Right atrium auricular region (tissue), 2 donors: ENCODE measurements at places on chromosomes 5 and 9. TPM values are rescaled to one million over a fixed set of nuclear protein-coding genes. Genes with fewer than 3 reads are reported as not detected.
A peak's percentile ranks its signal among the peaks of the same experiment; 100 is the strongest.

CDH18 gene
- not detected for total RNA-seq

PIP5K1B gene
- total RNA-seq: 18.4 TPM

DNA sequence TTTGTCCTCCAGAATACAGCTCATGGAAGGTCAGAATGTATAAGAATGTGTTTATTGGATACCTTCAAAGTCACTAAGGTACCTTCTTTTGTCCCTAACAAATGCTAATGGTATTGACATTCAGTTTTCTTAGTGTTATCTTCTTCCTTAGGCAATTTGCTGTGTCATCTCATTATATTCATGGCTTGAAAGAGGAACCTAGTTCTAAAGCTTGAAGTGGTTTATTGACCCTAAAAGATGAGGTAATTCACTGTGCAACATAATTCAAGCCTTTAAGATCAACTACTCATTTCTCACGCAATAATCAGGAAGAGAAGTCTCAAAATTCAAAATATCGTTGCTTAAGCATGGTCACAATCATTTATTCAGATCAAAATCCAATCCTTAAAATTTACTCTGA is 342.7 kb upstream of the RIOK2 start:
- no peaks in the 10 kb centered on the region for H3K36me3 ChIP-seq
- no peak overlapping the region for H3K27ac ChIP-seq
- no peak overlapping the region for H3K4me3 ChIP-seq
- DNase-seq: no peak
- H3K27me3 ChIP-seq: no peaks in the 10 kb centered on the region

DNA sequence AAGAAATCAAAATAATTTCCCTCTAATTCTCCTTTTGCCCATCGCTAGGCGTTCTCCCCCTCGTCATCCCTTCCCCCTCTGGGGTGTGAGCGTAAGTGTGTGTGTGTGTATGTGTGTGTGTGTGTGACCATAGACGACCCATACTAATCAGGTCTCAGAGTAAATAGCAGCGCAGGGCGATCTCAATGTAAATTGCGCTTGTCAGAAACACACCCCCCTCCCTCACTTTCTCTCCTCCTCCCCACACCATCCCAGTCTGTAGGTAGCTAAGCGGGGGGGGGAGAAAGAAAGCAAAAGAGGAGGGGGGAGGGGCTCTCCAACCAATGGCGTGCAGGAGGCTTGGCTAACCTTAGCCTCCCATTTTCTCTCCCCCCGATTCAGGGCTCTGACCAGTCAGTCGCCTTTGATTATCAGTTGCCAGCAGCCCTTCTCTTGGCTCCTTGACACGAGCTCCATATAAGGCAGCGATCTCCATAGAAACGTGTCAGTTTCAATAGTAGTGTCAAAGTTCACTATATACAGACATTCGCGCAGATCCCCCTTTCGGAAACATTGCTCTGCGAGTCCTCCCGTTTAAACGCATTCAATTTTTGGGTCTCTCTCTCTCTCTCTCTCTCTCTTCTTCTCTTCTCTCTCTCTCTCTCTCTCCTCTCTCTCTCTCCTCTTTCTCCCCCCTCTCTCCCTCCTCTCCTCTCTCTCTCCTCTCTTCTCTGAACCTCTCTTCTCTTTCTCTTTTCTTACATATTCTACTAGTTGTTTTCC is at the start of gene NR2F1:
Gene NR2F1 (plus strand): TSS at position 546 of the 762 bp plus-strand sequence. CDS start 1,802 bp downstream, outside the sequence.
- H3K27me3 ChIP-seq: no peaks in the 10 kb centered on the region
- H3K36me3 ChIP-seq: no peaks in the 10 kb centered on the region
- H3K4me1 ChIP-seq: no peaks in the 10 kb centered on the region
- peak; percentile 85 for DNase-seq
- peak within 1 kb of the TSS; percentile 66 for H3K4me3 ChIP-seq
- H3K27ac ChIP-seq: peak within 1 kb of the TSS; percentile 76

GRCh38 chr5:178286226-178287090 is 53.9 kb upstream of the PHYKPL start:
- no peak overlapping the region for H3K4me3 ChIP-seq
- no peaks in the 10 kb centered on the region for H3K36me3 ChIP-seq
- peaks cover 30% of the 10 kb centered on the region for H3K4me1 ChIP-seq
- no peak overlapping the region for H3K27ac ChIP-seq
- no peaks in the 10 kb centered on the region for H3K27me3 ChIP-seq

ENTPD2 gene
- 0.67 TPM for total RNA-seq

DNA sequence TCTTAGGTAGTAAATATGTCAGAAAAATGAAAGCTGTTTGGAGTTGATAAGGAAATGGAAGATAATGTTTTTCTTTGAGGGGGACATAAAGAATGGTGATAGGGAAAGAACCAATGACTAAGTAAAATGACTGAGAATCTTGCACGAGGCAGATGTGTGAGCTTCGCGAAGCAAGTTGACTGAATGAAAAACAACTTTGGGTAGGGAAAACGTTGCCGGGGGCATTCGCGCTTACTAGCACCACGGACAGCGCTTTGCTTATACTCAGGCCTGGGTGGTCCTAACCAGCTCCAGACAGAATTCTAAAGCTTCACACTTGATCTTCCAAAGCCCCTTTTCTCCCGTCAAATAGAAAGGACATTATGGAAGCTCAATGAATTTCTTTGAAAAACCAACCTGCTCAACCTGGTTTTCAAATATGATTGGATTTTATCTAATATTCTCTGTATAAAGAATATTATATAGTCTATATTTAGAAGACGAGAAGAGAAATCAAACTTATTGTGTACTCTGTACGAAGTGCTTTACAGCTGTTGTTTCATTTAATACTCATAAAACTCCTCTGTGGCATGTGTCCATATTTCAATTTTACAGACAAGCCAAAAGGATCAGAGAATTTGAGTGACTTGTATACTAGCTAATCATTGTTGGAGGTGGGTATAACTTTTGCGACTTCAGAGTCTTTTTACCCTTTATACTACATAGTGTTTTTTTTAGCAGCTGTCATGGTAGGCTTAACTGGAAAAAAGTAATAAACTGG is 1.9 kb upstream of the CDKN2B start:
- H3K27ac ChIP-seq: no peak overlapping the region
- H3K4me3 ChIP-seq: no peak overlapping the region
- no peak for DNase-seq

DNA sequence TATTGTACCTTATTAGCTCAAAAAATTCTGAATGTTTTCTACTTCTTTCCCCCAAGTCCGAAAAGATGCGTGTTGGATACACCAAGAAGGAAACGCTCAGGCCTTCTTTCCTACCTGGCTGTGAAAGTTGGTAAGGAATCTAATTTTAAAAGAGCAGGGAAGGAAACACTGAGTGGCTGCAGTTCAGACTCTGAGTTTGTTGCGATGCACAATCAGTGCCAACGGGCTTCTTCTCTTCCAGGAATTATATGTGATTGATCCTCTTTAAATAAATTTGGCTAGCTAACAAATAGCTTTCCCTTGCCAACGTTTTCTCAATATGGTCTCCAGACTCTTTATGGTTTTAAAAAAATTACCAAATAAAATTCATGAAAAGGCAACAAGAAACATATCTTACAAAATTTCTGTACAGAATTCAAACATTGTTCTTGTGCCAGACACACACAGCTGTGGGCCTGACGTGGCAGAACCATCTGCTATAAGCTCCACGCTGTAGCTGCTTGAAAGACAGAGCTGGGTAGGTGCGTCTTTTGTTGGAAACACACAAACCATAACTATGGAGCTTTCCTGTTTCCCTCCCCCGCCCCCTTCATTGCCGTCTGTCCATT is 493.1 kb downstream of the ZNF608 start:
- H3K4me3 ChIP-seq: no peak overlapping the region
- no peak for DNase-seq
- H3K4me1 ChIP-seq: no peaks in the 10 kb centered on the region
- no peaks in the 10 kb centered on the region for H3K27me3 ChIP-seq
- no peak overlapping the region for H3K27ac ChIP-seq

CACNA1B gene
- total RNA-seq: 0.41 TPM

DNA sequence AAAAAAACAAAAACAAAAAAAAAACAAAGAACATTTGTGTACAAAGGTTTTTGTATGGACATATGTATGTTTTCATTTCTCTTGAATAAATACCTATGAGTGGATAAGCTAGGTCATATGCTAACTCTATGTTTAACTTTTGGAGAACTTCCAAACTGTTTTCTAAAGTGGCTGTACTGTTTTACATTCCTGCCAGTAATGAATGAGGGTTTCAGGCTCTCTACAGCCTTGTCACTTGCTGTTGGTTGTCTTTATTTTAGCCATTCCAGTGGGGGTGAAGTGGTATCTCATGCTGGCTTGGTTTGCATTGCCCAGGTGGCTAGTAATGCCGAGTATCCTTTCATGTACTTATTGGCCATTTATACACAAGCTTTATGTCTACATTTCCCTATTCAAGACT is 9.1 kb upstream of the TRIO start:
- H3K27me3 ChIP-seq: no peaks in the 10 kb centered on the region
- no peaks in the 10 kb centered on the region for H3K36me3 ChIP-seq
- no peak overlapping the region for H3K4me3 ChIP-seq
- H3K4me1 ChIP-seq: no peaks in the 10 kb centered on the region
- no peak for DNase-seq

DNA sequence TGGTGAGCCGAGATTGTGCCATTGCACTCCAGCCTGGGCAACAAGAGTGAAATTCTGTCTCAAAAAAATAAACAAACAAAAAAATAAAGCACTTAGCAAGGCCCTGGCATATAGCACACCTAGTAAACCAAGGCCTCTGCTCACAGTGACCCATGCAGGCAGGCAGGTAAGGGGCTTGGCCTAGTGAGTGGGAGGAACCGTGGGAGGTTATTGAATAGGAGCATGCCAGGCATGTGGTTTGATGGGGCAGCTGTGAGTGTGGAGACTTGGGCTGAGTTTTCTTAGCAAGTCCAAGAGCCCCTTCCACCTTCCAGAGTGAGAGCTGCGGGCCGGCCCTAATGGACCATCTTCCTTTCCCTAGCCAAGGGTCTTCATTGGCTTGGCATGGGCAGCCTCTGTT is 4.5 kb upstream of the NDST1 start:
- DNase-seq: no peak
- no peaks in the 10 kb centered on the region for H3K4me1 ChIP-seq
- H3K4me3 ChIP-seq: no peak overlapping the region
- no peaks in the 10 kb centered on the region for H3K27me3 ChIP-seq
- H3K27ac ChIP-seq: peak overlapping the region; percentile 85

- no peaks in the 10 kb centered on the region for H3K4me1 ChIP-seq
- H3K36me3 ChIP-seq: no peaks in the 10 kb centered on the region
- no peak overlapping the region for H3K4me3 ChIP-seq
- H3K27ac ChIP-seq: no peak overlapping the region
- no peak for DNase-seq
- no peaks in the 10 kb centered on the region for H3K27me3 ChIP-seq
These were observed 37.3 kb upstream of the WWC1 start for GRCh38 chr5:168254013-168254693.

SELENOP gene
- total RNA-seq: 213 TPM

DNA sequence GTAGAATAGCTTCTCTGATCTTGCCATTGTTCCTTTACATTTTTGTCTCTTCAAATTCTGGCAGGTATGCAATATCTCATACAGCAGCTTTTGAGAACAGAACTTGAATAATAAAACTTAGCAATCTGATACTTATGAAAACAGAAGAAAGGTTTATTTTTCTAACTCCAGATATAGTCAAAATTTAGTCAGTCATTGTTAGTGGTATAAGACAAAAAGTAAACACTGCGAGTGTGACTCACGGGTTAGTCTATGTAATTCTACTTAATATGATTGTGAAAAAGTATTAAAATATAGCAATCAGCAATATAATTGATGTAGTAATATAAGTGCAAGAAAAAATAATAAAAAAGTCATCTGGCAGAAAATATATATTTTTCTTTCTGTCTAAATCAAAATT is 910.4 kb downstream of the DNAH5 start:
- no peaks in the 10 kb centered on the region for H3K36me3 ChIP-seq
- no peak overlapping the region for H3K27ac ChIP-seq
- H3K4me1 ChIP-seq: no peaks in the 10 kb centered on the region
- DNase-seq: no peak
- no peaks in the 10 kb centered on the region for H3K27me3 ChIP-seq
- no peak overlapping the region for H3K4me3 ChIP-seq

SCGB3A1 gene
- total RNA-seq: not detected

DNA sequence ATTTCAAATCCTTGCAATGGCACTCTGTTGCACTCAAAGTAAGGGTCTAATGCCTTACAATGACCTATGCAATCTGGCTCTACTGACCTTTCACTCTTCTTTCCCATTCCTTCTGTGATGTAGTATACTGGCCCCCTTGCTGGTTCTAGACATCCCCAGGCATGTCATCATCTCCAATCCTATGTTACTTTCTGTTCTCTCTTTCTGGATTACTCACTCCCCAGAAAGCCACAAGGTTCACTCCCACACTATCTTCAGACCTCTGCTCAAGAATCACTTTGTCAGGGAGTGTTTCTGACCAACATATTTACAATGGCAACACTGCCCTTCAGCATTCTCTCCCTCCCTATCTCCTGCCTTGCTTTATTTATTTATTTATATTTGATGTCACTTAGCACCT is 802.2 kb upstream of the WWC1 start:
- no peaks in the 10 kb centered on the region for H3K36me3 ChIP-seq
- H3K4me1 ChIP-seq: no peaks in the 10 kb centered on the region
- no peak overlapping the region for H3K27ac ChIP-seq
- no peaks in the 10 kb centered on the region for H3K27me3 ChIP-seq
- DNase-seq: no peak

OR13C8 gene
- not detected for total RNA-seq

CAMK4 gene
- 0.67 TPM for total RNA-seq

CFAP90 gene
- not detected for total RNA-seq

PCDHA12 gene
- total RNA-seq: 0.59 TPM

SLC9A3 gene
- 1.8 TPM for total RNA-seq

GRCh38 chr5:3456121-3456681 is 139.4 kb upstream of the IRX1 start:
- no peaks in the 10 kb centered on the region for H3K4me1 ChIP-seq
- H3K4me3 ChIP-seq: no peak overlapping the region
- no peaks in the 10 kb centered on the region for H3K36me3 ChIP-seq
- no peak overlapping the region for H3K27ac ChIP-seq
- H3K27me3 ChIP-seq: no peaks in the 10 kb centered on the region

- peaks cover 82% of the 10 kb centered on the region for H3K4me1 ChIP-seq
- peak overlapping the region; percentile 80 for H3K4me3 ChIP-seq
- peak overlapping the region; percentile 88 for H3K27ac ChIP-seq
- no peaks in the 10 kb centered on the region for H3K27me3 ChIP-seq
- no peak for DNase-seq
- no peaks in the 10 kb centered on the region for H3K36me3 ChIP-seq
These were observed 2.1 kb downstream of the RXRA start for GRCh38 chr9:134328341-134328840.

DNA sequence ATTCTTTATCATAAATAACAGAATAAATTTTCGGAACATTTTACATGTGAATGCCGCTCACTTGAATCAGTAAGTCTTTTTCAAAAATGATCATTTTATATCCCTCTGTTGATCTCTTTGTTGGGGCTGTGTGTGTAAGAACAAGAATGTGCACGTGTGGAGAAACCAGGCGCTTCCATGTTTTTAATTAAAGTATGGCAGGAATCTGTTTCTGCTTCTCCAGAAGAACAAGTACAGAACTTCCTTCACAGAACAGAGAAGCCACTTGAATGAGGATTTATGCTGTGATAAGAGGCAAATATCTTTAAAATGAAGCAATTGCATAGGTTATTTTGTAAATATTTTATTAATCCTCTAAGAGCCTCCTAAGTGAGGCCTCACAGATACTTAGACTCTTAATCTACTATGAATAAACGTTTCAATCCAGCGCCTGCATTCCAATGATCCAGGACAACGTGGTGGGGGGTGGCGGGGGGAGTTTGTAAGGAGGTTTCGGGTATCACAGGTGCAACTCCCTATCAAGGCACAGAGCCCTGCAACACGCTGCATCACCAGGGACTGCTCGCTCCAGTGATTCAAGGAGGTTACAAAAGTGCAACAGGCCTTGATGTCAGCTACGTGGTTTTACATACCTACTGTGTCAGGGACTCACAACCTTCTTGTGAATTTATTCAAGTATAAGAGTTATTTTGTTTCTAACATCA is 409.2 kb downstream of the BNC2 start:
- no peaks in the 10 kb centered on the region for H3K4me1 ChIP-seq
- no peak for DNase-seq
- H3K27me3 ChIP-seq: no peaks in the 10 kb centered on the region
- no peak overlapping the region for H3K27ac ChIP-seq
- H3K36me3 ChIP-seq: no peaks in the 10 kb centered on the region
